Bronchial epithelial cell (primary cell): ENCODE measurements at places on chromosomes 1 and 21. TPM values are rescaled to one million over a fixed set of nuclear protein-coding genes. Genes with fewer than 3 reads are reported as not detected.

Gene LHX8
- not detected in 2 replicates for total RNA-seq

Gene APP
- 745 and 763 TPM in 2 replicates for total RNA-seq

Gene ADAM30
- not detected in 2 replicates for total RNA-seq

Gene OPTC
- not detected in 2 replicates for total RNA-seq

Gene RGSL1
- total RNA-seq: not detected in 2 replicates

Gene IGSF9
- total RNA-seq: 6.3 and 16.8 TPM in 2 replicates

Gene ST3GAL3
- 6.7 and 10.3 TPM in 2 replicates for total RNA-seq

Gene FALEC
- total RNA-seq: not detected in 2 replicates

Gene TMPRSS15
- total RNA-seq: not detected in 2 replicates

Gene OR2G6
- not detected in 2 replicates for total RNA-seq

Gene MAN1C1
- total RNA-seq: under 0.01 and 0.26 TPM in 2 replicates

Gene COL6A2
- 1.0 and 12.6 TPM in 2 replicates for total RNA-seq

Gene BRINP3
- not detected in 2 replicates for total RNA-seq

Gene XCL2
- not detected in 2 replicates for total RNA-seq

Gene MPL
- total RNA-seq: not detected in 2 replicates

Gene GNAT2
- total RNA-seq: 0.26 TPM in 1 of 2 replicates, not detected in the other

Gene NPHS2
- total RNA-seq: not detected in 2 replicates

Gene MROH7
- under 0.01 and 0.13 TPM in 2 replicates for total RNA-seq

Gene CDC42BPA
- total RNA-seq: 25.8 and 43.8 TPM in 2 replicates

Gene PPIH
- 21.9 and 40.8 TPM in 2 replicates for total RNA-seq

Gene HES2
- 98.1 and 116 TPM in 2 replicates for total RNA-seq

Gene CACNA1S
- total RNA-seq: not detected in 2 replicates

Gene PTPRC
- total RNA-seq: not detected in 2 replicates

Gene TIAM1
- 8.4 and 31.6 TPM in 2 replicates for total RNA-seq

Gene RPTN
- 0.53 and 2.9 TPM in 2 replicates for total RNA-seq

Gene FAM43B
- total RNA-seq: not detected in 2 replicates

Gene QSOX1
- 134 and 196 TPM in 2 replicates for total RNA-seq

Gene C1QC
- total RNA-seq: not detected in 2 replicates

Gene GBP3
- total RNA-seq: 3.7 and 16.5 TPM in 2 replicates
